ENCODE measurements at places on chromosomes 16 and 17. TPM values are rescaled to one million over a fixed set of nuclear protein-coding genes. Genes with fewer than 3 reads are reported as not detected.

DNA sequence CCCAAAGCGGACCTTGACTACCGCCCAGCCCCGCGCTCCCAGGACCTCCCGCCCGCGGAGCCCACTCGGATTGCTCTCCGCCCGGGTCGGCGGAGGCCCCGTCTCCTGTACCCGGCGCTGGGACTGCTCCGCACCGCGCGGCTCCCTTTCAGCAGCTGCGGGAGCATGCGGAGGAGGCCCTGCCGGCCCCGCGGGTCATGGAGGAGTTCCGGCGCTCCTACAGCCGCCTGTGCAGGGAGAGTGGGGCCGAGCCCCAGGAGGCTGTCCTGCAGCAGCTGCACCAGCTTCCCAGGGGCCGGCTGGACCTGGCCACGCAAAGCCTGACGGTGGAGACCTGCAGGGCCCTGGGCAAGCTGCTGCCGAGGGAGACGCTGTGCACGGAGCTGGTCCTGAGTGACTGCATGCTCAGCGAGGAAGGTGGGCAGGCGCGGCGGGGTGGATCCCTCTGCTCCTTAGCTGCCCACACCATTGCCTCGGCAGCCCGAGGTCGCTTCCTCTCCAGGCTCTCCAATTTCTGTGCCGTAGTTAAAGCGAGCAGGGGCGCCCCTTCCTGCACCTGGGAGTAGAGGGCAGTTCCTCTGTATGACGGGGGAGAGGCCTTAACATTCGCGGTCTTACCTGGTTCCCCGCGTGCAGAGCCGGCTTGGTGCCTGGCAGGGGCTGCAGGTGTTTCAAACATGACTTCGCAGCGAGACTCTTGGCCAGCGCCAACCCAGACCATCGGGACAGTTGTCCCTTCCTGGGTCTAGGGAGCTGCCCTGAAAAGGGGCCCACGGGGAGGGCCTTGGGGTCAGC, 539 bp downstream of the LRRC45 start:
- no peak for DNase-seq
- no peaks in the 10 kb centered on the region for H3K36me3 ChIP-seq
- H3K4me1 ChIP-seq = peaks cover 20% of the 10 kb centered on the region
- H3K4me3 ChIP-seq = peak overlapping the region; percentile 68
- H3K27ac ChIP-seq = peak overlapping the region; percentile 53
- no peaks in the 10 kb centered on the region for H3K27me3 ChIP-seq

GRCh38 chr17:44887971-44888954, 11.0 kb downstream of the EFTUD2 start:
- H3K36me3 ChIP-seq = peaks cover 61% of the 10 kb centered on the region
- no peak for DNase-seq
- no peaks in the 10 kb centered on the region for H3K27me3 ChIP-seq

- H3K36me3 ChIP-seq = no peaks in the 10 kb centered on the region
- H3K27ac ChIP-seq = no peak overlapping the region
- no peak overlapping the region for H3K4me3 ChIP-seq
- H3K4me1 ChIP-seq = no peaks in the 10 kb centered on the region
- no peak for DNase-seq
Measured at GRCh38 chr16:58088091-58088490, 41.1 kb downstream of the CFAP20 start.

- no peak overlapping the region for H3K27ac ChIP-seq
- H3K4me3 ChIP-seq = no peak overlapping the region
- H3K27me3 ChIP-seq = no peaks in the 10 kb centered on the region
- no peaks in the 10 kb centered on the region for H3K4me1 ChIP-seq
- peaks cover 48% of the 10 kb centered on the region for H3K36me3 ChIP-seq
Measured at GRCh38 chr17:75498039-75498725, 17.2 kb downstream of the CASKIN2 start.

GRCh38 chr17:41758601-41759000, 24.2 kb upstream of the HAP1 start:
- no peaks in the 10 kb centered on the region for H3K27me3 ChIP-seq
- H3K36me3 ChIP-seq = peaks cover 92% of the 10 kb centered on the region
- H3K4me1 ChIP-seq = no peaks in the 10 kb centered on the region
- no peak overlapping the region for H3K27ac ChIP-seq
- no peak for DNase-seq

- H3K4me3 ChIP-seq = no peak overlapping the region
- no peak overlapping the region for H3K27ac ChIP-seq
- H3K27me3 ChIP-seq = no peaks in the 10 kb centered on the region
- no peaks in the 10 kb centered on the region for H3K36me3 ChIP-seq
Measured at GRCh38 chr17:30021708-30022317, 80.4 kb downstream of the EFCAB5 start.

DNA sequence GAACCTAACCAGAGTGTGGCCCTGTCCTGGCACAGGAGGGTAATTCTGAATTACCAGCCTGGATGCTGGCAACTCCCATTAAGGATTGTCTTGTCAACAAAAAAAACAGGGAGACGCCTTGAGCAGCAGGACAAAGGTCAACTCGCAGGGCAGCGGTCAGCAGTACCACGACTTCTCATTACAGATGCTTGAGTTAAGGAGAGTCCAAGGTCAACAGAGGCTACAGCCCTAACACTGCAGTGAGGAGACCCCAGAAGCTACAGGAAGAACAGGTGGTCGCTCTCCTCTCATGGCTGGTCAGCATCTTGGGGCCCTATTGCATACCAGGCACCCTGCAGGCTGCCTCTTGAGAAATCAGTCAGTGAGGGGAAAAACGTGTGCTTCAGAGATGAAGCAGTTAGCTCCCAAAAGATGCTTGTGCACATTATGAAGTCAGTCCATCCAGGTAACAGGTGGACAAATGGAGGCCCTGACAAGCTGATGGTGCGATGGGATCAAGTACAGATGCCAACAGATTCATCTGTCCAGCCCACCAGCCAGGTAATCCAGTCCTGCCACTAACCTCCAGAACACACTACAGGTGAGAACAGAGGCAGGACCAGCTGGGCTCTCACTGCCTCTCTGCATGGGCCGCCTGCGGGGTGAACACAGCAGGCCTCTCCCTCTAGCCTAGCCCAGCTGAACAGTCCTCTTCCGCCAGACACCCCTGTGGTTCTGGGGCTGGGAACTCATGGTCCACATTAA, 4.2 kb downstream of the CSNK1D start:
- H3K4me1 ChIP-seq = peaks cover 75% of the 10 kb centered on the region
- H3K4me3 ChIP-seq = no peak overlapping the region
- peaks cover 66% of the 10 kb centered on the region for H3K36me3 ChIP-seq
- no peaks in the 10 kb centered on the region for H3K27me3 ChIP-seq

DNA sequence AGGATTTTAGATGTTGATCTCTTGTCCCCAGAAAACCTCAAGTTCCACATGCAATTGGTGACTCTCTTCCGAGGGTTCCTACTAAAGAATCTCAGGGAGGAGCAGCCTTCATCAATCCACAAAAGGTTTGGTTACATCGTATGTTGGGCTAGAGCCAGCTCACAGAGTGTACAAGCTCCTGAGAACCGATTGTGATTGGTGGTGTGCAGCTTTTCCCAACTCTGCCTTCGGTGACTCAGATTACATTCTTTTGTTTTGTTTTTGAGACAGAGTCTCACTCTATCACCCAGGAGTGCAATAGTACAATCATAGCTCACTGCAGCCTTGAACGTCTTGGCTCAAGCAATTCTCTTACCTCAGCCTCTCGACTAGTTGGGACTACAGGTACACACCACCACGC, 172.4 kb downstream of the PMP22 start:
- H3K27me3 ChIP-seq = no peaks in the 10 kb centered on the region
- H3K4me1 ChIP-seq = no peaks in the 10 kb centered on the region
- no peak overlapping the region for H3K27ac ChIP-seq
- no peak for DNase-seq

- no peak overlapping the region for H3K27ac ChIP-seq
- H3K36me3 ChIP-seq = no peaks in the 10 kb centered on the region
- H3K4me3 ChIP-seq = no peak overlapping the region
- no peak for DNase-seq
- no peaks in the 10 kb centered on the region for H3K4me1 ChIP-seq
Measured at GRCh38 chr16:31225193-31225592, 8.3 kb upstream of the PYDC1 start.

DNA sequence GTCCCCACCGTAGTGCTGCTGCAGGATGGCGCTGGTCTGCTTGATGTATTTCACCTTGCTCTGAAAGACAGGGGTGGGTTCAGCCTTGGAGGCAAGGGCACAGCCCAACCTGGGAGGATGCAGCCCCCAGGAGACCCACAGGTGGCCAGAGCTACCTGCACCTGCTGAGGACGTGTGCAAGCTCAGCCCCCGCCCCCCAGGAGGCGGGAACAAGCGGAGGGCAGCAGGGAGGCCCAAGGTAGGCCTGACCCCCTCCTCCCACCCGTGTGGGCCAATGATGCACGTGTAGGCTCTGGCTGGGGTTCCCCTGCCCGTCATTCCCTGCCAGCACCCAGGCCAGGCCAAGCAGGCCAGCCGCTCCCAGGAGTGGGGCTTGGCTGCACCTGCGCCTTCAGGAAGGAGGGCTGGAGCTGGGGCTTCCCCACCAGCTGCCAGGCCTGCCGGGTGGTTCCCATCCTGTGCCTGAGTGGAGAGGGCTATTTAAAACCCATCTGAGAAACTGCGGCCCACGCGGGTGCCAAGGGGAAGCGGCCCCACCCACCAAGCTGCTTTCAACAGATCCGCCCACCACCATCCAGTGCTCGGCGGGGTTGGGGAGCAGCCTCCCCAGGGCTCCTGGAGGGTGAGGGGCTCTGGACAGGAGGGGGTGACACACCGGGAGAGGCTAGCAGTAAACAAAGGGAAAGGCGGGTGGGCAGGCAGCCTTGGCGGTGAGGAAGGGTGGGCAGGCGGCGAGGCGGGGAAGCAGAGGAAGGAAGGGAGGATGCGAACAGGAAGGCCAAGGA, 3.8 kb downstream of the NTHL1 start:
- peak overlapping the region; percentile 59 for H3K27ac ChIP-seq
- H3K36me3 ChIP-seq = no peaks in the 10 kb centered on the region

DNA sequence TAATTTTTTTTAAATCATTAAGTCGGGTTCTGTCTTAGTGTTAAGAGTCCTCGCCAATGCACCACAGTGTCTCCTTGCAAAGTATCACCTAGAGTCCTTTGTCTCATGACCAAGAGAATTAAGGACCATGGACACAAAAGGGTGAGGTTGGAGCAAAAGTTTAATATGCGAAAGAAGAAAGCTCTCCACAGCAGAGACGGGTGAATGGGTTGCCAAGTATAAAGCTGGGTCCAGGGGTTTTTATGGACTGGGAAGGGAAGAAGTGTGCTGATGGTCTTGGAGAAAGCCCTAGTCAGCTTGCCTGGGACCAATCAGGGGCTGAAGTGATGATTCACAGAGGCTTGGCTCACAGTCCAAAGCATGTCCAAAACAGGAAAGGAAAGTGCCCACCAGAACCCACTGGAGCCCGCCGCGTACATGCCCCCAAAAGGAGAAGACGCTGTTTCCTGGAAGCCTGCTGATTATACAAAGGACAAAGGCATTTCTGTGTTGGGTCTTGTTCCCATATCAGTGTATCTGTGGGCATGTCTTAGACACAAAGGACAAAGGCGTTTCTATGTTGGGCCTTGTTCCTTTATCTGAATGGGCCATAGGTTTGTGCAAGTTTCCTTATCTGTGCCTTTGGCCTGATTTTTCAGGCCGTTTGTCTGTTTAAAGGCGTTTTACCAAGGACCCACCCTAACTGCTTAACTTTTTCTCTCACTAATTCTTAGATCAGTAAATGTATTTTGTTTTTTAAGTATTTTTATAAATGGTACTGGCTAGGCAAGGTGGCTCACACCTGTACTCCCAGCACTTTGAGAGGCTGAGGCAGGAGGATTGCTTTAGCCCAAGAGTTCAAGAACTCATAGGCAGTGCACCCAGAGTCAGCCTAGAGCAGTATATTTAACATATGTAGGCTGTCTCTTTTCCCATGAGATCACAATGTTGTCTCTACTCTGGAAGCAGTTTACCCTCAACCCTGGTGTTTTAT, 28.7 kb upstream of the ATF7IP2 start:
- no peaks in the 10 kb centered on the region for H3K36me3 ChIP-seq
- H3K27me3 ChIP-seq = no peaks in the 10 kb centered on the region
- no peak overlapping the region for H3K4me3 ChIP-seq
- no peak for DNase-seq

DNA sequence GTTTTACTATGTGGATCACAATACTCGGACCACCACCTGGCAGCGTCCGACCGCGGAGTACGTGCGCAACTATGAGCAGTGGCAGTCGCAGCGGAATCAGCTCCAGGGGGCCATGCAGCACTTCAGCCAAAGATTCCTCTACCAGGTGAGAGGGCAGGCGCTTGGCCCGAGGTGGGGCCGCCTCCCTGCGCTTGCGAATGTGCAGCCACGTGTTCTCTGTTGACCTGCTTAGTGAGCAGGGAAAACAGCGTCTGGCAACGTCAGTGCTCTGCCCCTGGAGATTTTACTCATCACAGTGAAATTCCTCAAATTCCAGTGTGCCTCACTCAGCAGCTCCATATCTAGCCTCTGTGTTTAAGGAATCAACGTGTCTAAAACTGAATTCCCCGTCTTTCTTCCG, 33.4 kb upstream of the CLEC18A start:
- no peak for DNase-seq
- H3K4me3 ChIP-seq = no peak overlapping the region
- peak overlapping the region; percentile 48 for H3K27ac ChIP-seq
- no peaks in the 10 kb centered on the region for H3K27me3 ChIP-seq
- H3K36me3 ChIP-seq = peaks cover 4% of the 10 kb centered on the region

GRCh38 chr17:49821466-49821865, 26.4 kb downstream of the TAC4 start:
- peak overlapping the region; percentile 0 for H3K27ac ChIP-seq
- no peak overlapping the region for H3K4me3 ChIP-seq
- no peak for DNase-seq

GRCh38 chr17:66317629-66318028, 15.2 kb downstream of the PRKCA start:
- no peaks in the 10 kb centered on the region for H3K36me3 ChIP-seq
- no peaks in the 10 kb centered on the region for H3K4me1 ChIP-seq
- no peaks in the 10 kb centered on the region for H3K27me3 ChIP-seq

- H3K4me3 ChIP-seq = no peak overlapping the region
- H3K27me3 ChIP-seq = no peaks in the 10 kb centered on the region
- H3K4me1 ChIP-seq = no peaks in the 10 kb centered on the region
Measured at GRCh38 chr17:43521389-43521788, 24.8 kb downstream of the ETV4 start.

MFAP4 gene
- total RNA-seq = 270 TPM

TAC4 gene
- not detected for total RNA-seq

TAF15 gene
- total RNA-seq = 142 TPM

TNRC6C gene
- 21.7 TPM for total RNA-seq

CMTM2 gene
- total RNA-seq = 3.1 TPM

HS3ST6 gene
- not detected for total RNA-seq

CD300LG gene
- 0.81 TPM for total RNA-seq

LGALS9C gene
- total RNA-seq = not detected

ANKS4B gene
- not detected for total RNA-seq

COPZ2 gene
- 24.5 TPM for total RNA-seq

CHRNE gene
- 0.98 TPM for total RNA-seq

JPH3 gene
- total RNA-seq = 0.29 TPM
